Stomach (tissue), 19 donors: ENCODE measurements at places on chromosomes 2 and 18.

DNA sequence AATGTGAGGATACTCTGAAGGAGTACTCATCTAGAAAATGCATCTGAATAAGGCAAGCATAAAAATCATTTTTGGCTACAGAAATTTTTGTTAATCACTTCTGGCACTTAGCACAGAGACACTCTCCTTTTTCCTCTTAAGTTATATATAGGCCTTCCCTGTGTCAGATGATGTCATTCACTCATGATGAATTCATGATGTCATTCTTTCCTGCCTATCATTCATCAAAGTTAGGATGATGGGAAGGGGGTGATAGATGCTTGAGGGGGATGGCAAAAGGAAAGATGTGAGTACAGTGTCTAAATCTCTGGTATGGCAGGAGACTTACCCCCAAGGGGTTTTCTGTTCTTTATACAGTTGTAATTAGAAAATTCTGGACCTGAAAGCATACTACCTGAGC, 42.0 kb downstream of the MAP3K20 start:
- H3K4me1 ChIP-seq = peaks cover 26% of the 10 kb centered on the region
- H3K4me3 ChIP-seq = no peak overlapping the region
- no peaks in the 10 kb centered on the region for H3K36me3 ChIP-seq
- no peak for DNase-seq

DNA sequence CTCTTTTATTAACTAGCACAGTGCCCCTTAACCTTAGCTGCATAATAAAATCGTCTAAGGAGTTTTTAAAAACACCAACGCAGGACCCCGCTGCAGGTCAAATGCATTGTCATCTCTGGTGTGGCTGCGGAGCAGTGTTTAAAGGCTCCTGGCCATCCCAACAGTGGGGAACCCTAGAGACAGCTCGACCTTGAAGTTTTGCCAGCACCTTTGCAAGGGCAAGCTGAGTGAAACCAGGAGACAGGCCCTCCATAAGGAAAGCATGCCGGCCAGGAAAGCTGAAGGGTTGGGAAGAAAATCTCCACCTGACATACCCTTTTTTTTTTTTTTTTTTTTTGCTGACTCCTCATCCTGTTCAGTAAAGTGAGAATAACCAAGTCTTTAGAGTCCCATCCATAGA, 349.0 kb downstream of the CMPK2 start:
- H3K27me3 ChIP-seq = no peaks in the 10 kb centered on the region
- DNase-seq = no peak
- no peak overlapping the region for H3K4me3 ChIP-seq
- H3K4me1 ChIP-seq = no peaks in the 10 kb centered on the region
- H3K36me3 ChIP-seq = no peaks in the 10 kb centered on the region

DNA sequence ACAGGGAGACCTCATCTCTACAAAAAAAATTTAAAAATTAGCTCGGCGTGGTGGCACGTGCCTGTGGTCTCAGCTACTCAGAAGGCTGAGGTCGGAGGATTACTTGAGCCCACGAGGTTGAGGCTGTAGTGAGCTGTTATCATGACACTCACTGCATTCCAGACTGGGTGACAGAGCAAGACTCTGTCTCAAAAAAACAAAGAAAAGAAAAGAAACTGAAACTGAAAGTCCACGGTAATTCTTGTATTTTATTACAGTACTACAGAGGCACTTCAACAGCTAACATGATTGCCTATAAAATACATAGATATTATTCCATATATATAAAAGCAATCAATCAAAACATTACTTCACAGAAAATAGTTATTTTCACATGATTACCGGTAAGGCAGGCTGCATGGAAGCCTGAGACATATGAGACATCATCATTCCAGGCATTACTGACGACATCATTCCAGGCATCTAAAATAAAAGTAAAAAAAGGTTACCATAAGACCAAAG, 23.1 kb downstream of the PRPF40A start:
- peak overlapping the region; percentile 24 for H3K27ac ChIP-seq
- H3K36me3 ChIP-seq = peaks cover 22% of the 10 kb centered on the region
- no peaks in the 10 kb centered on the region for H3K27me3 ChIP-seq
- H3K4me3 ChIP-seq = peak overlapping the region; percentile 9

DNA sequence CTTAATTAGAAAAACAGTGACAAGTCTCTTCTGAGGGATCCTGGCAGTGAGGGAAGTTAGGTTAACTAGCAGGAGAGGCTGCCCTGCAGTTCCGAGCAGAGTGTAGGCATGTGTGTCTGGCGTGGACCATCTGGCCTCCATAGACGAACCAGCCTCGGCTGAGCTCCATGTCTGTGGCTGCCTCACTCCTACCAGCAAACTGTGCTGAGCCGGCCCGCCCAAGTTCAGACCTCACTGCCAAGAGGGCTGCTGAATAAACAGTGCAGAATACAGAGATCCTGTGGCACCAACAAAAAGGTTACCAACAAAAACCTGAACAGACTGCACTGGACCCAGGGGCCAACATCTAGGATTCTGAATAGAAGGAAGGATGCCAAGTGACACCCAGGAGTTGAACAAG, 27.3 kb downstream of the INO80C start:
- H3K4me3 ChIP-seq = no peak overlapping the region
- H3K36me3 ChIP-seq = peaks cover 27% of the 10 kb centered on the region
- peak overlapping the region; percentile 21 for H3K27ac ChIP-seq
- DNase-seq = peak; percentile 52
- H3K27me3 ChIP-seq = no peaks in the 10 kb centered on the region

DNA sequence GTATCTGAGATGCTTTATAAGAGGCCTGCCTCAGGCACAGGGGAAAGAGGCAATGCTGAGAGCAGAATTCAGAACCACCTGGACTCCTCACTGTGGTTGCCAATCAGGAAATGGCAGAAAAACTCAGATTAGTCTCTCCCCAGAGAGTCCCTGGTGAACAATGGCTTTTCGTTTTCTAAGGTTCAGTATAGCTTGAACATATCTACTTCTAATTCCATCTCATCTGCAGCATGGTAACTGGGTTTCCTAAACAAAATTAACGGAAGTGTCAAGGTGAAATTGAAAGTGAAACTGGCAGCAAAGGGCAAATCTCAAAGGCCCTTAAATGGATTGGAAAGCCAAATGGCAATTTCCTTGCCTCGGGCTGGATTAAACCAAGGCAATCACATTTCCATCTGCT, 480.2 kb upstream of the ACVR2A start:
- no peak for DNase-seq
- no peak overlapping the region for H3K27ac ChIP-seq
- no peak overlapping the region for H3K4me3 ChIP-seq
- H3K36me3 ChIP-seq = no peaks in the 10 kb centered on the region
- H3K4me1 ChIP-seq = peaks cover 12% of the 10 kb centered on the region
